ENCODE measurements at places on chromosomes 5 and 9.
A peak's percentile ranks its signal among the peaks of the same experiment; 100 is the strongest.

GRCh38 chr9:121556580-121556979, 56.9 kb upstream of the GGTA1 start:
- DNase-seq, result peak; percentile 36

DNA sequence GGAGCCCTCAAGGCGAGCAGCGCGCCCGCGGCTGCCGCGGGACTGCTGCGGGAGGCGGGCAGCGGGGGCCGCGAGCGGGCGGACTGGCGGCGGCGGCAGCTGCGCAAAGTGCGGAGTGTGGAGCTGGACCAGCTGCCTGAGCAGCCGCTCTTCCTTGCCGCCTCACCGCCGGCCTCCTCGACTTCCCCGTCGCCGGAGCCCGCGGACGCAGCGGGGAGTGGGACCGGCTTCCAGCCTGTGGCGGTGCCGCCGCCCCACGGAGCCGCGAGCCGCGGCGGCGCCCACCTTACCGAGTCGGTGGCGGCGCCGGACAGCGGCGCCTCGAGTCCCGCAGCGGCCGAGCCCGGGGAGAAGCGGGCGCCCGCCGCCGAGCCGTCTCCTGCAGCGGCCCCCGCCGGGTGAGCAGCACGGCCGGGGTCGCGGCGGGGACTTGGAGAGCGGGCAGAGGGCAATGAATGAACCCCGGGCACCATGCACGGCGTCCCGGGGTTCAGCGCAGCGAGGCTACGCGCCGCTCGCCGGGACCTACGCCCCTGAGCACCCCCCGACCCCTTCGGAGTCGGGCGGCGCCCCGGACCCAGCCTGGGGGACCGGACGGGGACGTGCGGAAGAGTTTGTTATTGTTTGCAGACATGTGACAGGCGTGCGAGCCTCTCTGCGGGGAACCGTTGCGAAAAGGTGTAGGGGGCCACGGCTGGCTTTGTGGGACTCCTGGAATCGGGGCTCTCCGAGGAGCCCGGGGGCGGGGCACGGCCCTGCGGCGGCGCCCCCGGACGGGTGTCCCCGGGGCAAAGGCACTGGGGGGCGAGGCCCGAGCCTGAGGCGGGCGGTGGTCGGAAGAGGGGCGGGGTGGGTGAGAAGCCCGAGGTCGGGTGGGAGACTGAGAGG, 553 bp downstream of the MAP3K1 start:
- DNase-seq, result peak; percentile 65

DNA sequence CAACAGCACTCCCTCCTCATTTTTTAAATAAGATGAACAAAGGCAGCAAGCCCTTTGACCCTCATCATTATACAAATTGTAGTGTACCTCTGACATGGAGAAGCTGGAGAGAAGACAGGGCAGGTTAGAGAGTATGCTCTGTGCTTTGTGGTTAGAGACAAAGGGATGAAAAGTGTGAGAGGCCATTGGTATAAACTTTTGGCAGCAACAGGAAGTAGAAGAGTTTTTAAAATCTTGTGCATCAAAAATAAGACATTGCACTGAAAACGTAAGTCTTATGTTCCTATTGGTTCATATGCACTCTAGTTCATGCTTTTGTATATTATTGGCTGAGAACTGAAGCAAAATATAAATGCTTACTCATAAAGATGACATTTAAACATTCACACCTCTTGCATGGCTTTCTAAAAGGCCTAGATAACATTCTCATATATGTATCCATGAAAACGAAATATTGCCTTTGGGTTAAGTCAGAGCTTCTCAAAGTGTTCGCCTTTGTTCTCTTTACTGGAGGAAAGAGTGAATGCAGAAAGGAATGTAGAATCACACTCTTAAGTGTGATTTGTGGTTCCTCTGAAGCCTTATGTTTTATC, 158.0 kb downstream of the PALM2AKAP2 start:
- DNase-seq, result no peak

- DNase-seq, result peak; percentile 41
These were observed 35.8 kb upstream of the SPRY4 start for GRCh38 chr5:142360607-142361120.

DNA sequence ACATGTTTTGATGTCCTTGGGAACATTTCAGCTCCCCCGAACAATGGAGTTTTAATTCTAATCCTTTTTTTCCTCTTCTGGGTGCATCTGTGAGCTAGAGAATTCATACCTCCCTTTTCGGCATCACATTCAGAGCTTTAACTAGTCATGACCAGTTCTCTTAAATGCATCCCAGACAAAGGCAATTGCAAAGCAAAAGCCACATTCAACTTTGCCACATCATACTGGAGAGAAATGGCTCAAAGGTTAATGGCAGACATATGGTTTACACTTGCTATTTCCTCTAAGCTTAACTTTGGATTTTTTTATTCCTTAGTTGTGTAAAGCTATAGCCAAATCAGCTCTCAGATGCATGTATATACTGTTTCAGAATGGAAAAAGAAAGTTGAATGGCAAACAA, 153.3 kb downstream of the ESM1 start:
- no peak for DNase-seq

DNA sequence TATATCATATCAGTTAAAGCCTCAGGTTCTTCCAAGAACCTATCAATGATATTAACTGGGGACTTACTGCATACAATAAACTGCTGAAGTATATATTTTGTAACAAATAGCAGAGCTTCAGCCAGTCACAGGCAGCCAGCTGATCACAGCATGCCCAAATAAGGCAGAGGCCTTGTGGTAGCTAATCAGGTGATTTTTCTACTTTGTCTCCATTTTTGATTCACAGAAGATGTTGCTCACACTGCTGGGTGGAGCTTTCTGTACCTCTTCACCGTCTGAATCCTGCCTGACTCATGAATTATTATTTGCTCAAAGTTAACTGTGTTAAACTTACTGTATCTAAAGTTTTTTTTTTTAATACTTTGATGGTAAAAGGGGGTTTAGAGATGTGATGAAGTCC, 357.4 kb downstream of the PSAT1 start:
- DNase-seq, result no peak

DNA sequence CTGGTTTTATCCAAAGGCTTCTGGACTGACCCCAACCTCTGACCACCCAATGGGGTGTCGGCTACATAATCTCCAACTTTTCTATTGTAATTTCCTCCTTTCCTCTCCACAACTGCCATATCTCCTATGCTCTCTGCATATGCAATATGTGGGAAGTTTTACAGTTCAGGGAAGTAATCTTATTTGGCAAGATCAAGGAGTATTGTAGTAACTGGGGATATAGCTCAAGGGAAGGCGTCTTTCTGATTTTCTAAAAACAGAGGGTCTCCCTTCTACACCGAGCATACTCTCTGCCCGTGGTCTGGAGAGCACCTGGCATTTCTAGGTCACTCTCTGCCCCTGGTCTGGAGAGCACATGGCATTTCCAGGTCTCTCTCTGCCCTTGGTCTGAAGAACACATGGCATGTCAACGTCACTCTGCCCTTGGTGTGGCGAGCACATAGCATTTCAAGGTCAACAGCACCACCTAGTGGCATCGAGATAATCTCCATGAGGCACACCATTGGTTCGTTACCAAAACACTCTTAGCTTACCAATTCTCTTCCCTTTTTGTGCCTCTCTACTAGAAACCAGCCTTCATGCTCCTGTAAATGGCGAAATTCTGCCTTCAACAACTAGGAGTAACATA, 616.4 kb upstream of the NUDT12 start:
- peak; percentile 75 for DNase-seq

DNA sequence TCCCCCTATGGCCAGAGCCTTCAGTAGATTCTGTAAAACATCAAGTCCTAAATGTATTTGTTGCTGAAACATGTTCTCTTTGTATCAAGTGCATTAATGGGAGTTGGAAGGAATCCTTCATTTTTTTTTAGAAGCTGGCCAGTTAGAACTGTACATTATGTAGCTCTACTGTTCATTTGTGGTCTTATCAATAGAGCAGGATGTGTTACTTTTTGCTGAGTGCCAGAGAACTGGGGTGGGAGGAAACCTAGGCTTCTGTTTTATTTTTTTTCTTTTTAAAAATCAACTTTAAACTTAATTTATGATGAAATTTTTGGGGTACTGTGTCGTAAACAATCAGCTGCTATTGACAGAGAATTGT, 5.1 kb downstream of the PIP5K1B start:
- DNase-seq, result no peak

- DNase-seq, result no peak
These were observed 140.7 kb upstream of the SPRY4 start for GRCh38 chr5:142465476-142465875.

DNA sequence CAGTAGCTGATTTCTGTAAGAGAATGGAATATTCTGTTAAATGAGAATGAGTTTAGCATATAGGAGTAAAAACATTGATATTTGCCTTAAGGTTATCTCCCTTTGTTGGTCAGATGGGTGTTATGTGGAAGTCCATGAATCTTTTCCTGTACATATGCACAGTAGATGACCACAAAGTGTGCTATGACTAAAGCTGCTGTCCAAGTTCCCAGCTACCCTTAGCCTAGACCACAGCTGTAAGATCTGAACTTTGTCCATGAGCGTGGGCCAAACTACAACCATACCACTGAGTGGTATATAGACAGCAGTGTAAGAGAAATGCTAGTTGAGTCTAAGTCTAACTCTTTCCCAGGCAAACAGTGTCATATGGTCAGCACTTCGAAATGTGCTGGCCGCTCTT, 48.8 kb downstream of the CD180 start:
- DNase-seq, result no peak

- DNase-seq, result no peak
These were observed 465.3 kb upstream of the ARRDC3 start for GRCh38 chr5:91848453-91848852.

- DNase-seq, result no peak
These were observed 29.3 kb upstream of the FAT2 start for GRCh38 chr5:151620461-151620840.

- DNase-seq, result no peak
These were observed 155.7 kb downstream of the CDK5RAP2 start for GRCh38 chr9:120424248-120424647.

- no peak for DNase-seq
These were observed 782.5 kb upstream of the CDH10 start for GRCh38 chr5:25427240-25427639.

GRCh38 chr5:136058039-136058971, 29.5 kb downstream of the TGFBI start:
- no peak for DNase-seq

DNA sequence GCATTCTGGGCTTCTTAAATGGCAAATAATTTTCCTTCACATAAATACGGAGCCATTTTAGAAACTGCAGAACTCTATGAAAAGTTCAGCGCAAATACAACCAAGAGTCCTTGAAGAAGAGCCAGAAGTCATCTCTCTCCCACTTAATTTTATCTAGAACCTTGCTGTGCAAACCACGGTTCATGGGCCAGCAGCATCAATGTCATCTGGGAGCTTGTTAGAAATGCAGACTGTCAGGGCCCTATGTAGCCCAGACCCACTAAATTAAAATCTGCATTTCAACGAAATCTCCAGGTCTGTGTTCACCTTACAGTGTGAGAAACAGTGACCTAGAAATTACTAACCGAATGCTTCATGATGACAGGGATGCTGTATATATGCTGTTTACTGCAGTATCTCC, 12.2 kb downstream of the EFNA5 start:
- no peak for DNase-seq

GRCh38 chr5:7391814-7392692, 3.9 kb upstream of the ADCY2 start:
- DNase-seq, result peak; percentile 83

DNA sequence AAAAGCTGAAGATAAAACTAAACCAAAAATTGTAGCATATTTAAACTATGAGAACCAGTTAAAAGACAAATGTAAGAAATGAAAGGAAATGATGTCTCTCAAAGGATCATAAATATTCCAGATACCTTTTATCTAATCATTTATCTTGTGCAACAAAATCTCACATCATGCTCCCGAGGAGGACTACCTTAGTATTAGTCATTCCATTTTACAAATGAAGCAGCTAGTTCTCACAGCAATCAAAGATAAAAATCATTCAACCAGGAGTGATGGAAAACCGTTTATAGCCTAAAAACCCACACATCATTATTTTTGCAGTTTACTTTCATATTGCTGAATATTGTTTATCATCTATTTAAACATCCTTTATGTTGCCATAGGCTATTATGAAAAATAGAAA, 190.0 kb downstream of the CDH12 start:
- no peak for DNase-seq

DNA sequence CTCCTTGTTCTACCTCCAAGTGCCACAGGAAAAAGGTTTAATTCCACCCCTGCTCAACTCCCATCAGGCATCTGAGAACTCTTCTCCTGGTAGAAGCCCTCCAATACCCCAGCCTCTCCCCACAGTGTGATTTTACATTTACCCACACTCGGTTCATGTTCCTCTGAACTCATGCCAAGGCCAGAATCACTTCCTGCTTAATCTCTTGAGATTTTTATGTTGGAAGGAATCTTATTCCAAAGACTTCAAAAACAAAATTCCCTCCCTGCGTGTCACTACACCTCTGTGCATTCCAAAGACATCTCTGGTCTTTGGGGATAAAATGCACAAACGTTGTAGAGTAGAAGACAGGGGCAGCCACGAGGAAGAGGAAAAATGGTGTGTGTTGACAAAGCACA, 186.8 kb downstream of the ACTL7B start:
- no peak for DNase-seq

- no peak for DNase-seq
These were observed 53.0 kb downstream of the NEURL1B start for GRCh38 chr5:172694061-172694460.

GRCh38 chr9:101566904-101567724, 27.7 kb downstream of the PPP3R2 start:
- no peak for DNase-seq

- DNase-seq, result no peak
These were observed 105.5 kb upstream of the PDE4D start for GRCh38 chr5:59999056-59999455.

DNA sequence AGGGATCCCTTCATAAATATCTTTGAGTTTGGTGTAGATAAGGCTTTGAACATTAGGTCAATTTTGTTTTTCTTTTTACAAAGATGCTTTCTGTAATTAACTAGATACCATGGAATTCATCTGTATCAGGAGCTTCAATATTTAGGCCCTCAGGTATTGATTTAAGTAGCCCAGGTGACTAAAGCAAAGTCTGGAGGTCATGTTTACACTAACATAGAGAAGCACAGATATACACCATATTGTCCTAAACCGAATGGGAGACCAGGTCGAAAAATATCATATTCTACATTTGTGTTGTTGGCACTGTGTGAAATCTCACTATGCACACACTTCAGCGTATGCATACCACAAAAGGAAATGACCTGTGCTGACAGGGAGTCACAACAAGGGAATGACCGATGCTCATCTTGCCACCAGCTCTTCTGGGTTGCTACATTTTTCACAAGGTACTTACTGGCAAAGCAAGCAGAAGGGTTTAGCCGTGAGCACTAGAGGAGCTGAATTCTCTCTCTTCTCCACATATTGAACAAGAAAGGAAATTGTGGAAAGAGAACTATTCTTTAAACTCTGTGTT, 98.5 kb upstream of the IL7R start:
- DNase-seq, result no peak
